ENCODE measurements at places on chromosomes 6 and 20.

- no peak for DNase-seq
These were observed 4.7 kb downstream of the RNASET2 start for GRCh38 chr6:166951670-166952060.

DNA sequence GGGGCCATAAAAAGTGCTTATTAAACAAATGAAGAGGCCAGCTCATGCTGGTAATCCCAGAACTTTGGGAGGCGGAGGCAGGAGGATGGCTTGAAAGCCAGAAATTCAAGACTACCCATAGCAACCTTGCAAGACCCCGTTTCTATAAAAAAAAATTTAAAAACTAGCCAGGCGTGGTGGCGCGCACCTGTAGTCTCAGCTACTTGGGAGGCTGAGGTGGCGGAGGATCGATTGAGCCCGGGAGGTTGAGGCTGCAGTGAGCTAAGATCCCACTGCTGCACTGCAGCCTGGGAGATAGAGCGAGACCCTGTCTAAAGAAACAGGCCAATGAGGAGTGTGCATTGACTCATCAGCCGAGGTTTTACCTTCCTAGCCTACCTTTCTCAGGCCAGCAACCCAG lies 15.2 kb downstream of the NPEPL1 start:
- no peak for DNase-seq

- DNase-seq: no peak
These were observed 77.5 kb upstream of the AKIRIN2 start for GRCh38 chr6:87779542-87779941.

DNA sequence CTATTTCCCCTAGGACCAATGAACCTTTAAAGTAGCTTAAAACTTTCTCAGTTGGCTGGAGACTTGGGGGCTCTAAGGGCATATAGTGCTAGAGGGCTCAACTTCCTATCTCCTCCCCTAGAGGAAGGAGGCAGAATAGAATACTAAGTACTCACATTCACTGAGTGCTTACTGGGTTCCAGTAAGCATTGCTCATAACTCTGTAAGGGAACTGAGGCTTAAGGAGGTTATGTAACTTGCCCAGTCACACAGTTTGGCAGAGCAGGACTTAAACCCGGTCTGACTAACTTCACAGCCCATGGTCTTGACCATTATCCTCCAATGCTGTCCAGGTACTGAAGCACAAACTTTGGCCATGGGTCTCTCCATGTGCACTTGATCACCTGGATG lies 12.5 kb downstream of the SESN1 start:
- no peak for DNase-seq

DNA sequence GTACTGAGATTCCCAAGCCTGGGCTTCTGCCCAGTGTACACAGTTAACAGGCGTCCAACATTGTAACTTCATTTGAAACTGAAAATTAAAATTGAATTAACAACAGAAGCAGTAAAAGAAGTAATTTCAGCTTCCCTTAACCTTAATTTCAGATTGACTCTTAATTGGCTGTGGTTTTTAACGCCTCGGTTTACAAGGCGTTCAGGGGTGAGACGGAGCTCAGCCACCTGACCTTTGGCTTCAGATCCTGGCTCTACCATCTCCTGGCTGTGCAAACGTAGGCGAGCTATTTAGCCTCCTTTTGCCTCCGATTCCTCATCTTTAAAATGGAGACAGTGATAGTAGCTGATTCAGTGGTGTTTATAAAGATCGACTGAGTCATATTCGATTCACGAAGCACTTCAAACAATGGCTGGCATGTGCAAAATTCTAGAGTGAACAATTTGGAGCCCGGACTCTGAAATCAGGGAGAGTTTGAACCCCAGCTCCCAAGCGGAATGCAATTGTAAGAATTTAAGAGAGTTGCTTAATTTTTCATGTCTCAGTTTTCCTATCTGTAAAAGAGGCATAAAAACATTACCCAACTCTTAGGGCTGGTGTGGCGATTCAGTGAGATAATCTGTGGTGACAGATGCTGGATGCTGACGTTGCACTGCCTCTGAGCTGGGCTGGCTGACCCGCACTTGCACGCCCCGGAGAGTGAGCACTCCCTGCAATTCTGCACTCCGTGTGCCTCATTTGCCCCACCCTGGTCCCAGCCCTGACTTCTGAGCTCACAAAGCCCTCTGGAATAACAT lies 23.5 kb upstream of the OCSTAMP start:
- no peak for DNase-seq

- peak; percentile 9 for DNase-seq
These were observed 204.0 kb downstream of the DLL1 start for GRCh38 chr6:170086639-170087420.

GRCh38 chr6:25322692-25323091 lies 43.5 kb downstream of the CARMIL1 start:
- no peak for DNase-seq

DNA sequence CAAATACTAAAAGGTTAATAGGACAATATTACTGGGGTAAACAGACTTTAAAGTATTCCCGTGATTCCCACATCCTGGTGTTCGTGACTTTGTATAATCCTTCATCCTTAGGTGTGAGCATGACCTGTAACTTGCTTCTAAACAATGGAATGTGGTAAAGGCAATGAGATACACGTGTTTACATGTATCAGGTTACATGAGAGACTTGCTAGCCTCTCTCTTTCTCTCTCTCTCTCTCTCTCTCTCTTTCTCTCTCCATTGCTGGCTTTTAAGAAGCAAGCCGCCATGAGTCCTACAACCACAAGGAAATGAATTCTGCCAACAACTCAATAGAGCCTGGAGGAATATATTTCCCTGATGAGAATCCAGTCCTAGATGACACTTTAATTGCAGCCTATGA lies 83.9 kb upstream of the LGSN start:
- no peak for DNase-seq

GRCh38 chr6:14888575-14889000 lies 357.3 kb upstream of the JARID2 start:
- no peak for DNase-seq

- no peak for DNase-seq
These were observed 65.0 kb downstream of the TOX2 start for GRCh38 chr20:43979576-43980105.

DNA sequence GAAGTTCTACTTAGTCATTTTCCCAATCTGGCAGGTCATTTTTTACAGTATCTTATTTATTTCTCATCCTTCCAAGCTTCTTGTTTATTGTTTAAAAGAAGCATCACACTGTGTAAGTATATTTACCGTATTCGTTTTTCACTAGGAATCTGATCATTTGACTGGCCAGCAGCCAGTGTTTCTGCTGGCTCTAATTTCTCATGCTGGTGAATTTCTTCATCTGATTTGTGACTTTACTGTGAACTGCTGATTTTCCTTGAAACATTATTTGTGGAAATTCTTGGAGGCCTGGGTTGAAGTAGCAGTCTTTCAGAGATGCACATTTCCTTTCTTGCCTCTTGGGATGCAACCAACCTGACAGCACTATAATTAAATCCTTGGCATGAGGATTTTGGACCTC lies 65.9 kb downstream of the PREP start:
- no peak for DNase-seq

- no peak for DNase-seq
These were observed 110.2 kb downstream of the SOBP start for GRCh38 chr6:107600121-107600520.

GRCh38 chr6:151497905-151498304 lies 4.1 kb downstream of the CCDC170 start:
- no peak for DNase-seq

- no peak for DNase-seq
These were observed 186.5 kb downstream of the PRKN start for GRCh38 chr6:162541019-162541601.

DNA sequence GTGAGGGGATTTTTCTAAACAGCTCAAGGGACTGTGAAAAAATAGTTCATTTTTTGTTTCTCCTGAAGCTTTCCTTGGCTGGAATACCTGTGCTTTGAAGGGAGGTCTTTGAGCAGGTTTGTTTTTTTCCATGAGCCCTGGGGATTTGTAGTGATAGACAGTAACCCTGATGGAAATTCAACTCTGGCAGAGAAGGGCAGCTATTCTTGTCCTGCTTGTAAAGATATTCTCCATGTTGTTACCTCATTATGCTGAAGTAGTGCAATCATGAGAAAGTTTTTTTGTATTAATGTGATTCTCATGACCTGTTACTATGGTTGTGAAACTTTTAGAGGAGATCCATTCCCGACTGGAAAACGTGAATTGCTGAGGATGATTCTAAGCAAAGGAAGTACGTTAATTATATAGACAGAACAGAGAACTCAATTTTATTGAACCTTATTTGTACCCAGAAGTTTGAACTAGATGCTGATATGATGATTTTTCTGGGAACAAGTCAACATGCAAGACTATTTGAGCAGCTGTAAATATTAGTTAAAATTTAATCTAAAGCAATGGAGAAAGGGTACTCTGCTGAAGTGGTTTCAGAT lies 12.5 kb downstream of the UTRN start:
- DNase-seq: no peak

GRCh38 chr6:56595490-56596122 lies 47.1 kb downstream of the DST start:
- no peak for DNase-seq

DNA sequence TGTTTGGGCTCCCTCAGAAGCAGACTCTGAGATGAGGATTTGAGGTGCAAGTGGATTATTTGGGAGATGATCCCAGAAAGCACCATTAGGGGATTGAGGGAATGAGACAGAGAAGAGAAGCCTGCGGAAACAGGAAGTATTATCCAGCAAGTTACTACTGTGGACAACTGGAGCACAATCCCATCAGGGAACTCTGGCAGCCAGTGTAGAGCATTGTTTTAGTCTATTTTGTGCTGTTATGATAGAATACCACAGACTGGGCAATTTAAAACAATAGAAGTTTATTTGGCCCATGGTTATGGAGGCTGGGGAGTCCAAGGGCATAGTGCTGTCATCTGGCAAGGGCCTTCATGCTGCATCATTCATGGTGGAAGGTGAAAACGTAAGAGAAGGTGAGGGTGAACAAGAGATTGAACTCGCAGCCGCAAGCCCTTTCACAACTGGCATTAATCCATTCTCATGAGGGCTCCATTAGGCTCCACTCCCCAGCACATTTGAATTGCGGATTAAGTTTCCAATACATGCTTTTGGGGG lies 43.5 kb upstream of the SLC9A8 start:
- no peak for DNase-seq

- no peak for DNase-seq
These were observed 31.7 kb upstream of the MAS1L start for GRCh38 chr6:29519291-29520010.

DNA sequence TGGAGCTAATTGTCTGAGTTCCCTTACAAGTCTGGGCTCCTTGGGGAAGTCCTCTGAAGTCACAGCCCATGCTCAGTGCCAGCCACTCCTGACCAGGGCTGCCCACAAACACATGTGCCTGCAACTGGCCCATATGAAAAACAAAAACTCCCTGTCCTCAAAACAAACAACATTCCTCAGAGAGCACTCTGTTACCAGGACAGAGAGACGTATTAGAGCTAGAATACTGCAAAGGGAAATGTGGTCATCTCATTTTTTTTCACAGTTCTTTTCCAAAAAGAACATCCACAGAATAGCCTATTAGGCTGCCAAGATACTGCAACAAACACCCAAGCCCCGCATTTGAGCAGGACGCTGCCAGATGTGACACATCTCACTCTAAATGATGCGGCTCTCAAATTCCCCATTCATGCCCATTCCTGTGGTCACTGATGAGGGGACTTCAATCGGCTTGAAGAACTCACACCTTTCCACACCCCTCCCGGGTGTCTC lies 71.1 kb downstream of the SLC22A23 start:
- DNase-seq: peak; percentile 21

DNA sequence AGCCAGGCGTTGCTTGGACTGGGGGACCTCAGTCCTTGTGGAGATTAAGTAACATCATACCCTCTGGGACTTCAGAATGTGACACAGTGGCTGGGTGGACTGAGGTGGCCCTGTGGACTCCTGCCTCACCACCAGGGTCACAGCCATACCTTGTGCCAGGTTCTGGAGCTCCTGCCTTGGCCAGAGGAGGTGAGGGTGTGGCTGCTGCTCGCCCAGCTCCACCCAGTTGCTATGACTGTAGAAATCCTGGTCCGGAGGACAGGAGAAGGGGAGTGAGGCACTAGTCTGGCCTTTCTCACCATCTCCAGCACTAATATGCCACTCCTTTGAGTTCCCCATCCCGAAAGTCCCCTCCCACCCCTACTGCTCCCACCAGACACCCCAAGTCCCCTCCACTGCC lies 1.9 kb downstream of the VWA7 start:
- DNase-seq: no peak

- peak; percentile 72 for DNase-seq
These were observed 19.3 kb downstream of the UQCC2 start for GRCh38 chr6:33692078-33692759.

- DNase-seq: no peak
These were observed 100.1 kb downstream of the ASXL1 start for GRCh38 chr20:32458061-32458836.

DNA sequence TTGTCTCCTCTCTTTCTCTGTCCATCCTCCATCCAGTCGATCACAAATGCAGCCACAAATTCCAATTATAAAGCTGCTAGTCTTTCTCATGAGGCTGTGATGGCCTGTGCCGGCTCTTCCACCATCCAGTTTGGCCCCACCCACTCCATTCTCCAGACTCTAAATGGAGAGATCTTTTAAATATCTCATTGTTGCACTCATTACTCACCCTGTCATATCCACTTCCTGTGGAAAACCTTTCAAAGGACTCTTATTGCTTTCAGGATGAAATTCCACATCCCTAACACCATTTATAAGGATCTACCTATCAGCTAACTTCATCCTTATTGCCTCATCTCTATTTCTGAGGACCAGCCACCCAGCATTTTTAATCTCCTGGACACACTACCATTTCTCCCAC lies 70.6 kb downstream of the NRN1 start:
- no peak for DNase-seq

DNA sequence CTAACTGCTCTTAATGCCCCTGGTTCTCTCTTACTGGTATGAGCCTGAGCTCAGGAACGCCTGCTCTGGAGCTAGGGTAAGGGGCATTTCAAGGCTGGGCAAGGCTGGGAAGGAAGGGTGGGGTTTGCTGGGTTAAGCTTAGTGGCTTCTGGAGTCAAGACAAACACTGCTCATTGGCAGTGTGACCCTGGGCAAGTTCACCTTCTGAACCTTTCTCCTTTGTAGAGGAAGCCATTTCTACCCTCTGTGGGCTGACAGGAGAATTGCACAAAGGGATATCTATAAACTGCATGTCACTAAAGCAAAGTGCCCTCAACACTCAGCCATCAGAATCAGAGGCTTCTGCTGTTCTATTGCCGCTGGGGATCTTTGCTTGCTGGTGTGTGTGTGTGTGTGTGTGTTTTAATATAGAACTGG lies 20.3 kb upstream of the LRRN4 start:
- peak; percentile 72 for DNase-seq

- DNase-seq: peak; percentile 79
These were observed 55.0 kb upstream of the FOXC1 start for GRCh38 chr6:1554476-1555310.

- no peak for DNase-seq
These were observed 41.0 kb downstream of the TRAM2 start for GRCh38 chr6:52535711-52536423.

Data from kidney (tissue), 22 donors.